ENCODE measurements at places on chromosomes 13 and 19.

GRCh38 chr19:30864391-30865215 is 484.6 kb downstream of the TSHZ3 start:
- H3K4me3 ChIP-seq: no peak overlapping the region
- H3K27ac ChIP-seq: peak overlapping the region; percentile 27
- H3K4me1 ChIP-seq: peaks cover 41% of the 10 kb centered on the region
- peaks cover 3% of the 10 kb centered on the region for H3K27me3 ChIP-seq
- no peaks in the 10 kb centered on the region for H3K36me3 ChIP-seq

DNA sequence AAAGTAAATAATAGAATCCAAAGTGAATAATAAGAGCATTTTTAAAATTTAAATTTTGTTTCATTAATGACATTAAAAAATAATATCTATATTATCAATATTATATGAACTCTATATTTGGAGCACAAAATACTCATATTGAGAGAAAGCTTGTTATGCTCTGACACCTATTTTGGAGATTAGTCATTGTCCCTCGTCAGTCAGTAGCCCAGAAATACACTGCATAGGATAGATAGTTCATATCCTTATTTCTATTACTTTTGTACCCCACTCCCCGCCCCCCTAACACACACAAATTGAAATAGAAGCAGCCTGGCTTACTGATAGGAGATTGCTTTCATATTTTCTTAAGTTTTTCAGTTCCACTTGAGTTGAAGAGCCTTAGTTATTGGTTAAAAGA is 652.8 kb downstream of the PCDH9 start:
- no peak for DNase-seq
- H3K36me3 ChIP-seq: no peaks in the 10 kb centered on the region
- H3K4me3 ChIP-seq: no peak overlapping the region
- H3K27me3 ChIP-seq: no peaks in the 10 kb centered on the region
- H3K4me1 ChIP-seq: no peaks in the 10 kb centered on the region

- peaks cover 2% of the 10 kb centered on the region for H3K27me3 ChIP-seq
- no peak for DNase-seq
- H3K36me3 ChIP-seq: peaks cover 3% of the 10 kb centered on the region
- H3K4me1 ChIP-seq: no peaks in the 10 kb centered on the region
- no peak overlapping the region for H3K4me3 ChIP-seq
These were observed 57.5 kb downstream of the ZNF726 start for GRCh38 chr19:23972161-23972560.

DNA sequence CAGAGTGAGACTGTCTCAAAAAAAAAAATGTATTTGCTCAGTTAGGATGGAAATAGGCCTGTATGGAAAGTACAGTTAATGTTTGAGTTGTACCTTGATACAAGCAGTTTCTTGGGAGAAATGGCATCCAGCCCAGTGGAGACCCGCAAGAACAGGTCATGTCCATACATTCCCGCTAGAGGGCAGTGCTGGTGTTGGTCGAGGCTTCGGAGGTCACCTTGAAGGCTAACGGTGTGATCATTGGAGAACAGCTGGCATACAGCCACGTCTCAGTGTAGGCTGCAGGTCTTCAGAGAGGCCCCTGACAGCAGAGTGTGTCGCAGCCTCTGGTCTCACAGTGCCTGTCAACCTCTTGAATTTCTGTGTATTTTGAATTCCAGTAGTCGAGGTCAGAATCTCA is 7.5 kb downstream of the ZNF610 start:
- H3K27me3 ChIP-seq: peaks cover 3% of the 10 kb centered on the region
- H3K27ac ChIP-seq: no peak overlapping the region
- DNase-seq: peak; percentile 46
- H3K4me3 ChIP-seq: no peak overlapping the region

- H3K36me3 ChIP-seq: no peaks in the 10 kb centered on the region
- peaks cover 2% of the 10 kb centered on the region for H3K27me3 ChIP-seq
- H3K27ac ChIP-seq: no peak overlapping the region
- H3K4me1 ChIP-seq: peaks cover 13% of the 10 kb centered on the region
- DNase-seq: no peak
- H3K4me3 ChIP-seq: no peak overlapping the region
These were observed 569 bp downstream of the LCP1 start for GRCh38 chr13:46181377-46181839.

DNA sequence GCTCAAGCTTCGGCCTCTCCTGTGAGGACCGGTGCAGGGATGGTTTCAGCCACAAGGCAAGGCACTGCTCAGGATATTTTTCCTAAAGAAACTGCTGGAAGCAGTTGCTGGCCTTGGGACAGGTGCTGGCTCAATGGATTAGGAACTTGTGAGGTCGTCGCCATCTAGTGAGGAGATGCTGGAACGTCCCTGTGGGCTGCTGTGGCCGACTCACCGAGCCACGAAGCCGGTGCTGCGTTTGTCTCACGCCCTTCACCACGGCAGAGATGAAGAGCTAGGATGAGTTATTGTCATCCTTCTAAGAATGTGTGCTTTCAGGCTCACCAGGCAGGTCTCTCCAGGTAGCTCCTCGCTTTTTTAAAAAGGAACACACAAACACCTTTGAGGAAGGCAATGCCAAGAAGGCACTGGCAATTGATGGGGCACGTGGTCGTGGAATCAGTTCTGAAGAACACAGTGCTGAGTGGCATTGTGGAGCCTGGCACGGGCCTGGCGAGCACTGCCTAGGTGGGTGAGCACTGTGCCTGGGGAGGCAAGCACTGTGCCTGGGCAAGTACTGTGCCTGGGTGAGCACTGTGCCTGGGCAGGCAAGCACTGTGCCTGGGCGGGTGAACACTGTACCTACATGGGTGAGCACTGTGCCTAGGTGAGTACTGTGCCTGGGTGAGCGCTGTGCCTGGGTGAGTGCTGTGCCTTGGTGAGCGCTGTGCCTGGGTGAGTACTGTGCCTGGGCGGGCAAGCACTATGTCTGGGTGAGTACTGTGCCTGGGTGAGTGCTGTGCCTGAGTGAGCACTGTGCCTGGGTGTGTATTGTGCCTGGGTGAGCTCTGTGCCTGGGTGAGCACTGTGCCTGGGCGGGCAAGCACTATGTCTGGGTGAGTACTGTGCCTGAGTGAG is 140.4 kb downstream of the TEX29 start:
- H3K36me3 ChIP-seq: no peaks in the 10 kb centered on the region
- DNase-seq: peak; percentile 47
- no peak overlapping the region for H3K27ac ChIP-seq
- H3K4me3 ChIP-seq: no peak overlapping the region

GRCh38 chr19:10760273-10760944 is 42.5 kb downstream of the DNM2 start:
- H3K36me3 ChIP-seq: peaks cover 19% of the 10 kb centered on the region
- peaks cover 33% of the 10 kb centered on the region for H3K4me1 ChIP-seq
- peak overlapping the region; percentile 6 for H3K4me3 ChIP-seq
- peak overlapping the region; percentile 96 for H3K27ac ChIP-seq
- peak; percentile 47 for DNase-seq

GRCh38 chr19:48631225-48631624 is 6.0 kb downstream of the DBP start:
- peaks cover 76% of the 10 kb centered on the region for H3K4me1 ChIP-seq
- no peak overlapping the region for H3K4me3 ChIP-seq
- H3K27me3 ChIP-seq: no peaks in the 10 kb centered on the region

DNA sequence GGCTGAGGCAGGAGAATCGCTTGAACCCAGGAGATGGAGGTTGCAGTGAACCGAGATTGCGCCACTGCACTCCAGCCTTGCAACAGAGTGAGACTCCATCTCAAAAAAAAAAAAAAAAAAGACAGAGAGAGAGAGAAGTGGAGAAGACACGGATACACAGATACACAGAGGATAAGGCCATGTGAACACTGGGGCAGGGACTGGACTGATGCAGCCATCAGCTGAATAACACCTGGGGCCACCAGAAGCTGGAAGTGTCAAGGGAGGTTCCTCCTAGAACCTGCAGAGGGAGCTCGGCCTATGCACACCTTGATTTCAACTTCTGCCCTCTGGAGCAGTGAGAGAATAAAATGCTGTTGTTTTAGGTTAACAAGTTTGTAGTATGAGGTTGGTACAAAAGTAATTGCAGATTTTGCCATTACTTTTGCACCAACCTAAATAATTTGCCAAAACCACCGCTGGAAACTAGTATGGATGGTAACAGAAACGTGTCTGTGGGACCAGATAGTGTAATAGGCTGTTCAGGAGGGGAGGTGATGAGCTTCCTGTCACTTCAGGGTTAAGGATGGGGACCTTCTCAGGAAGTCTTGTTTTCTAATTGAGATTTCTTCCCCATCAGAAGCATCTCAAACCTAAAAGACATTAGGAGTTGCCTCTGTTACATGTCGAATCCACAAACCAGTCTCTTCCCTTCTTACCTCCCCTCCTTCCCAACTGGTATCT is 36.4 kb upstream of the IGSF23 start:
- H3K4me1 ChIP-seq: peaks cover 18% of the 10 kb centered on the region
- H3K27ac ChIP-seq: no peak overlapping the region
- no peak overlapping the region for H3K4me3 ChIP-seq
- H3K36me3 ChIP-seq: no peaks in the 10 kb centered on the region

Data from nephron progenitor cell (in vitro differentiated cells).